NK-92 treated with Interleukin-12 subunit alpha and Interleukin-12 subunit beta, amount 100 ng/mL, for 24 hours (cell line): ENCODE measurements at places on chromosomes 11 and 22.

- no peak for DNase-seq
Observed at GRCh38 chr22:22657712-22658111, 13.3 kb downstream of the GGTLC2 start.

DNA sequence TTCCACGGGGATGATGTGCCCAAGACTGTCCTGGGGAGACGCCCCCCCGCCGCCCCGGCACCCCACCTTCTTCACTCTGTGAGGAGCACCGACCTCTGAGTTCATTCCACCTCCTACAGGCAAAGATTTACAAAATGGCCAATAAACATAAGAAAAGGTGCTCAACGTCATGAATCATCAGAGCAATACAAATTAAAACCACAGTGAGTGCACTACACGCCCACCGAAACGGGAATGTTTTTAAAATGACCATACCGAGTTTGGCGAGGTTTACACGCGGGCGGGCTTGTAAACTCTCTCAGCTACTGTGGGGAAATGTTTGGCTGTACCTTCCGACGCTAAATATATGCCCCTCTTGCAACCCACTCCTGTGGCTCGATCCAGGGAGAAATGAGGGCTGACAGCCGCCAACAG is 7.9 kb downstream of the NPTXR start:
- DNase-seq = no peak

DNA sequence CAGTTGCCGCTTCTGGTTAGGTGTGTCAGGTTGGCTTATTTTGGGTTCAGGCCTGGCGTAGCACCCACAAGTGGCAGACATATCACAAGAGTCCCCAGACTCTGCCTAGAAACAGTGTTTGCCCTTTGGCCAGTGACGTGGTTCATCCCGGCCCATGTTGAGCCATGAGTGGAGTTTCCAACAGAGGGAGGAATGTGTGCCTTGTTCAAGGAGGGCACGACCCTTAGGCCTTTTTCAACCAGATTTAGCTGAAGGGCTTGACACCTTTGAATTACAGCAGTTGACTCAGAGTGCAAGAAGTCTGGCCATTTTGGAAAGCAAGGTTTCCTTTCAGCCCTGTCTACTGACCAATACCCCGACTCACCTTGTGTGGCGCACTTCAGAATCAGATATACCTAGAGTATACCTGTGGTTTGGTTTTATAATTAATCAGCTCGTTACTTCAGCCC is 15.1 kb upstream of the AIFM3 start:
- no peak for DNase-seq

DNA sequence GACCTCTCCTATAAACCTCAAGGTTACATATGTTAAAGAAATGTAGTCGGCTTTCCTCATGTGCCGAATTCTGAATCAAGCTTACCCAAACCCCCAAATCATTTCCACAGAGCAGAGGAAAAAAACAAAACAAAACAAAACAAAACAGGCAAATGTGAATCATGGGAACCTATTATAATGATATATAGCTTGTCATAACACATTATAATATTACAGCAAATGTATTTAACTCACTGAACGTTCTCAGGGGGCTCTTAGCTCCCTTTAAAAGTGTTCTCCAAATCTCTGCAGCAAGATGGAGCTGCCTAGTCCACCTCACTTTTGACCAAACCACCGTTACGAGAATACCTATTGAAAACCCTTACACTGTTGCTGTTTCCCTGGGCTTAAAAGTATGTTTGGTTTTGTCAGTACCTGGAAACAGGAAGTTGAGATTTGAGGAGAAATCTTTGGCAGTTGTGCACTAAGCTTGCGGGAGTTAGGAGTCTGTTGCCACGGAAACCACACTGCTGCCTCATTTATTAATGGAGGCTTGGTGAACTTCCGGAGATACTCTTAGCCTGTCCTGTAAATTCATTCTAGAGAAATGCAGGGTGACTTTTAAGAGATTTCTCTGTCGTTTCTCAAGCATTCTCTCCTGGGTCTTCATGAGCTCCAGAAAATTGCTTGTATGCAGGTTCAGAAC is 167.0 kb upstream of the RASSF10 start:
- no peak for DNase-seq

DNA sequence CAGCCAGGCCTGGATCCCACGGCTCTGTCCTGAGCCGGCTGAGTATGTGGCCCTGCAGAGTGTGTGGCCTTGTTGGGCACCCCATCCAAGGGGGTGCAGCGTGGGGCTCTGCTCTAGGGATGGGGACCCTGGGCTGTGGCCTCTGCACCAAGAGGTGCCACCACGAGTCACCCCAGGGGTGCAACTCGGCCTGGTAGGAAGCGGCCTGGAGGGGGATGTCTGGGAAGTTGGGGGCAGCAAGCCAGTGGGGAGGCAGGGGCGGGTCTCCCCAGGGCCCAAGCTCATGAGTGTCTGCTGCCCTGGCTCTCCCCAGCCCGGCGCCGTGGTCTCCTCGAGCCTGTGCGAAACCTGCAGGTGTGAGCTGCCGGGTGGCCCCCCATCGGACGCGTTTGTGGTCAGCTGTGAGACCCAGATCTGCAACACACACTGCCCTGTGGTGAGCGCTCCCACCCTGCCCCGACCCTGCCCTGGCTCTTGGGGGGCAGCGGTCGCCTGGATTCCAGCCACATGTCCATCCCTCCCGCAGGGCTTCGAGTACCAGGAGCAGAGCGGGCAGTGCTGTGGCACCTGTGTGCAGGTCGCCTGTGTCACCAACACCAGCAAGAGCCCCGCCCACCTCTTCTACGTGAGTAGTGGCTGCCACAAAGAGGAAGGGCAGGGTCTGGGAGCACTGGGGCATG is 24.2 kb upstream of the MUC5B start:
- no peak for DNase-seq

DNA sequence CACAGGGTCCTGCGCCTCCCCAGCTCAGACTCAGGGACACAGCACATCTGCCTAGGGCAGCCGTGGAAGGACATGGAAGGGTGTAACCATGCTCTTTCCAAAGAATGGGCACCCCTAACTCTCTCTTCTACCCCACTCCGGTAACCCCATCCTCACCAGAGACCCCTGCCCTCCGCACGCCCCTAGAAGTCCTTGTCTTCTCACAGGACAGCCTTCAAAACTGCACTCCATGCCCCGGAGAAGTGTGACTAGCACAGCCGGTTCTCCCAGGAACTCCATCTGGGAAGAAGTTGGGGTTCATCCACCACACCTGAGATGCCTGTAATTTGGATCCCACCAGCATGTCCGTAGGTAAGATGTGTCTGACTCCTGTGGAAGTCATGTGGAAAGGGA is 25.0 kb downstream of the P2RY2 start:
- no peak for DNase-seq

- DNase-seq = no peak
Observed at GRCh38 chr22:46028106-46028991, 51.4 kb upstream of the WNT7B start.

GRCh38 chr11:111635706-111636045 is 33.4 kb downstream of the SIK2 start:
- no peak for DNase-seq

DNA sequence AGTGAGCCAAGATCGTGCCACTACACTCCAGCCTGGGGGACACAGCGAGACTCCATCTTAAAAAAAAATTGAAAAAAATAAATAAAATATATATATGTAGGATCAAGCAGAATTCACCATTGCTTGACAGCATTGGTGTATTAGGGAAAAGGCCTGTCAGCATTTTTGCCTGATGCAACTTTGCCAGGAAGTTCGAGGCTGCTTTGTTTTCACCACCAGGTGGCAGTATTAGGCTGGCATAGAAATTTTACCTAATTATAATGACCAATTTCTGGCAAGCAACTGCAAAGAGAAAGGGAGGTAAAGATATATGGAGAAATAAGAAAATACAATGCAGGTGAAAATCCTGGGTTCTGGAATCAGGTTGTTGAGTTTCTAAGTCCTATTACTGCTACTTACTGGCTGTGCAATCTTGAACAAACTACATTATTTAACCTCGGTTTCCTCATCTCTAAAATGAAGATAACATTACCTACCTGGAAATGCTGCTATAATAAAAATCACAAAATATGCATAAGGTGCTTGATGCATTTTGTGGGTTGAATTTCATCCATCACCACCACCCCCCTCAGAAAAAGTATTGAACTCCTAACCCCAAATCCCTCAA is 24.7 kb downstream of the LAYN start:
- peak; percentile 9 for DNase-seq

DNA sequence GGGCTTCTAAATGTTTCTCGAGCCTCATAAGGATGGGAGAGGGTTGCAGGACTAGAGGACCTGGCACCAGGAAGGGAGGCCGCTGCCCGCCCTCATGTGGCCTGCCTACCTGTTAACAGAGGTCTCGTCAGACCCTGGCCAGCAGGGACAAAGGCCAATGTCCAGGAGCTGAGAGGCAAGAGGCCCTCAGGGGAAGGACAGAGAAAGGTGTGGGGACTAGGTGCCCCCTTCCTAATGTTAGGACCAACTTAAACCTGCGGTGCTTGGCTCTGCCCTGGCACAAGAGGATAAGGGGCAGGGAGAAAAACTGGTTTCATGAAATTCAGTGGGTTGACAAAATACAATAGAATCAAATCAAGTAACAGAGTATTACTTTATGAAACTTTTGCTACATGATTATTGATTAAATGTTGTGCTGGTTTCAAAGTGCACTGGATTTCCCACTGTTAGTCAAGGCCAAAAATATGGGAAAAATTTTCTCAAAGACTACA is 20.0 kb upstream of the SYT12 start:
- no peak for DNase-seq

DNA sequence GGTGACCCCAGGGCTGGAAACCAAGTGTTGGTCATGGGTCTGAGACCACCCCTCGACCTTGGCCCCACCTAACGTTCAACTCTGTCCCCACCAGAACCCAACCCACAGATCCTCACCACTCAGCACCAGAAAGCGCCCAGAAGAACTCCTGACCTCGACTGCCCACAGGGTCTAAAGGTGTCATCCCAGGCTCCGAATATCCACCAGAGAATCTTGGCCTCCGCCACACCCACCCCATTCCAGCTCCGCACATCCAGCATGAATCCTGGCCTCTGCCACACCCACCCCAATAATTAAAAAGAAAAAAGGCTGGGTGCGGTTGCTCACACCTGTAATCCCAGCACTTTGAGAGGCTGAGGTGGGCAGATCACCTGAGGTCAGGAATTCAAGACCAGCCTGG is 1.3 kb downstream of the CERK start:
- DNase-seq = no peak

DNA sequence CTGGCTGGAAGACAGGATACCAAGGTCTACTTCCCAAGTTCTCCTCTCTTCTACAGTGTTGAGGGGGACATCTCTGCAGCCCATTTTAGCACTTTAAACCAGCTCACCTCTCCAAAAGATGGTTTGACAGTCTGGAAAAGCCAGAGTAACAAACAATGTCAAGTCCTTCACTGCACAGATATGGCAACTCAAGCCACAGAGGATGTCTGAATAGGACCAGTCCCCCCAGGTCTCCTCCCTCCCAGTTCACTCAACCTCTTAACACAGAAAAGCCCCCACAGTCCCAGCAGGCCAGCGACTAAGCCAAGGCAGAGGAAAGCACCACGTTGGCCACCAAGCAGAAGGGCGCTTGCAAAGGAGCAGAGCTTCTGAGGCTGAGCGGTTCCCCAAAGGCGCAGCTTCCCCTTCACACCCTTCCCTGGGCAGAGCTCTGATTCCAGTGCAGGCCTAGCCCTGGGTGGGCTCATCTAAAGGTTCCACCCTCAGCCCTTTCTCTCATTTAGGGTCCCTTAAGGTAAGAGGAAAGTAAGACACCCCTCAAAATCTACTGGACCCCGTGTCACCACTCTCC is 62.7 kb downstream of the PAK1 start:
- DNase-seq = no peak

DNA sequence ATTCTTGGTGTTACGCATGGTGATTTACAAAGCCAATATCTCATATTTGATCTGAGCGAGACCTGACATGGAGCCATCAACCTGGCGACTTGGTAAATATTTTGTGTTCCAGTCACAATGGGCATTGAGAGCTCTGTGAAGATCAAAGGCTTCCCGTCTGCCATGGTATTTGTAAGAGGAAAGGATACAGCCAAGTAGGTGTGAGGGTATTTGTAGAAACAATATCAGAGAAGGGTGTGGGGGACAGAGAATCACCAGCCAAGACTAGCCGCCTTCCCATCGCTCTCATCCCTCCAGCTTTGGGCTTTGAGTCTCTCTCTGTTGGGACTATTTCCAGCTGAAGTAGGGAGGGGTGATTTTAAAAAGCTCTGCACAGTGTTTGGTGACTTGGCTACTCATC is 173.4 kb upstream of the BDNF start:
- no peak for DNase-seq

DNA sequence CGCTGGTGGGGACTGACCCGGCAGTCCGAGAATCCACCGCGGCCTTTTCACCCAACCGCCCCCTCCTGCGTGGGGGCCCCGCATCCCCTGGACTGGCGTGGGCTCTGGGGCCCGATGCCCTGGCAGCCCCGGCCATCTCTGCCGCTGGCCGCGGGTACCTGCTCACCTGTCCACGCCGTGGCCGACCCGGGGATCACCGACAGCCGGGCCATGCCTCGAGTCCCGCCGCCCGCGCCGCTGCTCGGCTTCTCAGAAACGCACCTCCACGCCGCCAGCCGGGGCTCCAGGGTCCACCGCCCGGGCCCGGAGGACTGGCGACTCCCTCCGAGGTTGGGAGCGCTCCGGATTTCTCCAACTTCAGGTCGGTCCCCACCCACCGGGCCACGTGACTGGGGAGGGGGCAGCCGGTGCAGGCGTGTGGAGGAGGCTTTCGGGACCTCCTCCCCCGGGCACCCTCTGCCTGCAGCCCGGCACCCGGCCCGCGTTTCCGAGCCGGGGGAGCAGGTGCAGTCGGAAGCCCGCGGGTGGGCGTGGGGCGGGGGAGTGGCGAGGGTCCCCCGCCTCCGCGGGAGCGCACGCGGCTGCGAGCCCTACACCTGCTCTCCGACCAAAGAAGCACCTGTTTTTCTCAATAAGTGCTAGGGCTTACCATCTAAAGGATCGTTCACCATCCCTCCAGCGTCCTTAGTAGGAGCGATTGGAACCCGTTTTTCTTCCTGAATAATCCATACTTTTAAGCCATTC is 554 bp upstream of the NRIP3 start:
- no peak for DNase-seq

DNA sequence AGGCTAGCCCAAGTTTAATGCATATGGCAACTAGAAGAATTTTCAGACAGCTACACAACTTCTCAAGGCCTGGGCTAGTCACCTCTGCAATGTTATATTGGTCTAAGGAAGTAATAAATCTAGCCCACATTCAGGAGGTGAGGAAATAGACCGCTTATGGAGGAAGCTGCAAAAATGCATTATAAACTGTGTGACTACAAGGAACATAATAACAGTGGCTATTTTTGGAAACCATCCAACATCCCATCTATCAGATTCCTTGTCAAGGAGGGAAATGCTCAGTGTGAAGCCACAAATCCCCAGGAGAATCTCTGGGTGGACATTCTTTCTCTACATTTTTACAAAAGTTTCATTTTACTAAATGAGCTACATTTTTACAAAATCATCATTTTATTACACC is 76.1 kb downstream of the BBOX1 start:
- no peak for DNase-seq

- DNase-seq = no peak
Observed at GRCh38 chr11:44737245-44738085, 10.7 kb downstream of the TSPAN18 start.

- no peak for DNase-seq
Observed at GRCh38 chr11:31799435-31800397, 11.4 kb downstream of the PAX6 start.

GRCh38 chr11:68206211-68206610 is 6.9 kb downstream of the KMT5B start:
- no peak for DNase-seq

- no peak for DNase-seq
Observed at GRCh38 chr11:110473706-110474105, 44.0 kb downstream of the FDX1 start.

- DNase-seq = no peak
Observed at GRCh38 chr11:79708319-79708932, 267.6 kb upstream of the TENM4 start.
